ENCODE measurements at places on chromosomes 12 and 14.

- DNase-seq: no peak
Measured at GRCh38 chr12:10968765-10969456, 17.8 kb downstream of the TAS2R50 start.

DNA sequence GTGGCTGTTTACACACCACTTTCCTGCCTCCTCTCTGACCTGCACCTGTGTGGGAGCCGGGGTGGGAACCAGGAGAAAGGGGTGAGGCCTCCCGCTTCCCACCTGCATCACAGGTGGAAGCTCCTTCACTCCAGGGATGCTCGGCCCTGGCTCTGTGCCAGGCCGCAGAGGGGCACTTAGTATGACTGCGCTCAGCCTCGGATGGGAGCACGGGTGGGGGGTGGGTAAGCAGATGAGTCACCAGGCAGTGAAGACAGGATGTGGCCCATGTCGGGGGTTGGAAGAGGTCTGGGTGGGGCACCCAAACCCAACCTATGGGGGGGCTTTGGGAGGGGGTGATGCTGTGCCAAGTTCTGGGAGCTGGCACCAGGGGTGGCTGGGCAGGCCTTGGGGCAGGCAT, 7.4 kb upstream of the CYP46A1 start:
- DNase-seq: no peak

DNA sequence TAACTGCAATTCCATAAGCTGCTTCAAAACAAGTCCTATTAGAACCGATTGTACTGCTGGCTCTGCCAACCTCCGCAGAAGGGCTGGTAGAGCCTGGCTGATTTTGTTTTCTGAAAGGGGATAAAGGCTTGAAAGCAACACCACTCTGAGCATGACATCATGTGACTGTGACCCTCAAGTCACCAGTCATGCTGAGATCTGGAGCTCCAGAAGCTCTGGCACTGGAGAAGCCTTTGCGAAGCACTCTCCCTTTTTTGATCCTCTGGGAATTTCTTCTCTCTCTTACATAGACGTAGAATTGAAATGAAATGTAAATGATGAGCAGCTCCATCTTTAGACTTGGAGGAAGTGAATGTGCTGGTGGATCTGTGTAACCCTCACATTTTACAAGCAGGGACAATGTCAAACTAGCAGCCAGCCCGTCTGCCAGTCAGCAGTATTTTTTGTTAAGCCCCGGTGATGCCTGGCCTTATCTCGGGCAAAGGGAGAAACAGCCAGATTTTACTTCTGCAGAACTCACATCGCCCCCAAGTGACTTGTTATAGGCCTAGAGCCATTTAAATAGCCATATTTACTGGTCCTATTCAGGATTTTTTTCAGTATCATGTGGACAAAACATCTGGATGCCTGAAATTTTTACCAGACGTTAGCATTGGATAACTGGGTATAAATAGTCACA, 112.1 kb upstream of the NPAS3 start:
- DNase-seq: no peak

GRCh38 chr14:99150236-99150635, 121.8 kb downstream of the BCL11B start:
- DNase-seq: no peak

DNA sequence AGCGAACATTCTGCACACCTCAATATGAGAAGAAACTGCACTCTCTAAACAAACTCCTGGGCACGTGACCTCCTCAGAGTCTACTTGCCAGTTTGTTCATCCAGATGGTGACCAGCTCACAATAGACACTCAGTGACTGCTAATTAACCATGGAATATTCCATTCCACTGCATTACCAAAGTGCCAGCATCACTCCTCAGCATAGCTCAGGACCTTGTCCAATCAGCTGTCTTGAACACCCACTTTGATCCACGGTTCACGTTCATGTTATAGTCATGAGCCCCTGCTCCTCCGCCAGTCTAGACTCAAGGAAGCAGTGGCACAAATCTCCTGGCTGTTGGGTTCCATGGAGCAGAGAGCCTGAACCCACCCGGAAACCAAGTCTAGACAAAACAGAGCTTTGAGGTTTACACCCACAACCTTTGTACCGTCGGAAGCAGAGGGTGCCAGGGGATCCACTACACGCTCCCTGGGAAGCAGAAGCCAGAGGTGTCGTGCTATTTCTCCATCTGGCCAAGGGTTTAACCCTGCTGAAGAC, 285.3 kb downstream of the ZFP36L1 start:
- no peak for DNase-seq

DNA sequence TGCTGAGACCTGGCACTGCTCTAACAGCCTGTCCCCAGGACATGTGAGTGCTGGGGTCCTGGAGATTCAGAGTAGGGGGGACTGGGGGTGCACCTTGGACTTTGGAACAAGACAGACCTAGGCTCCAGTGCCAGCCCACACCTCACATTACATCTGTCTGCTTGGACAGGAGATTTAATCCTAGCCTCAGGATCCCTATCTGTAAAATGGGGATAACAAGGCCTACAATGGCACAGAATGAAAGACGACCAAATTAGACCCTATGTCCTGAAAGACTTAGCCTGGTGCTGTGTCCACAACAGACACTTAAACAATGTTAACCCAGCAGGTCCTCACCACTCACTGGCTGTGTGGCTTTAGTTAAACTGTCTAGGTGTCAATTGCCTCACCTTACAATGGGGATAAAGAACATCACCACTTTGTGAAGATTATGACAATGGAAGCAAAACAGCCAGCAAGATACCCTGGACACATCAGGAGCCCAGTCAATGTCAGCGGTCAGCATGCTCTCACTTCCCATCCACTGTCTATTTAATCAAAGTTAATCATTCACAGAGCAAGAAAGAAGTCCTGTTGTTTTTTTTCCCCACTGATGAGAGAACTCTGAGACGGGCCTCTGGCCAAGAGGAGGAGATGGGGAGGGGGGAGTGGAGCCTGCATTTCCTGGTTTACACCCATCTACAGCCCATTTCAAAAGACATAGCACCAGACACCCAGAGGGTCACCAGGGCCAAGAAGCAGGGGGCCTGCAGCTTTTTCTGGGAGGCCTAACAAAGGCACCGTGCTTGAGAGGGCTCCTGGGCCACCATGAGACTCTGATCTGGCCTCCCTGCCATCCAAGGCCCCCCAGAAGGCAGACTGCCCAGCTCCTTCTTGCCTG, 40.6 kb downstream of the ACTN1 start:
- no peak for DNase-seq
